ENCODE measurements at places on chromosomes 11 and 22.
A peak's percentile ranks its signal among the peaks of the same experiment; 100 is the strongest.

DNA sequence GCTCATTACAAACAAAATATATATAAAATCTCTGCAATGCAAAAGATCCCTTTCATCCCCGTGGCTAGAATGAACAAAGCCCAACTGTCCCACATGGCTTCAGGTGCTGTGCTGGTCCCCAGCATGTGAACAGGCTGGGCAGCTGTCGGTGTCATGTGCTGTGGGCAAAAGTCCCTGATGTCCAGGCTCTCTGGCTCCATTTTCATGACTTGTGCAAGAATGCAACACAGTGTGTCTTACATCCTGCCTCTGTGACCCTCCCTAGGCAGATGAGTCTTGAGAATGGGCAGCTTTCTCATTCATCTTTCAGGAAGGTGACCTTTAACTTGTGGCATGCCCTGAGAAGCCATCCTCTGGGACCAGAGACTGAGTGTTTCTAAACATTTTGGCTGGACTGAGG lies 14.5 kb downstream of the GUCD1 start:
- DNase-seq, result no peak

DNA sequence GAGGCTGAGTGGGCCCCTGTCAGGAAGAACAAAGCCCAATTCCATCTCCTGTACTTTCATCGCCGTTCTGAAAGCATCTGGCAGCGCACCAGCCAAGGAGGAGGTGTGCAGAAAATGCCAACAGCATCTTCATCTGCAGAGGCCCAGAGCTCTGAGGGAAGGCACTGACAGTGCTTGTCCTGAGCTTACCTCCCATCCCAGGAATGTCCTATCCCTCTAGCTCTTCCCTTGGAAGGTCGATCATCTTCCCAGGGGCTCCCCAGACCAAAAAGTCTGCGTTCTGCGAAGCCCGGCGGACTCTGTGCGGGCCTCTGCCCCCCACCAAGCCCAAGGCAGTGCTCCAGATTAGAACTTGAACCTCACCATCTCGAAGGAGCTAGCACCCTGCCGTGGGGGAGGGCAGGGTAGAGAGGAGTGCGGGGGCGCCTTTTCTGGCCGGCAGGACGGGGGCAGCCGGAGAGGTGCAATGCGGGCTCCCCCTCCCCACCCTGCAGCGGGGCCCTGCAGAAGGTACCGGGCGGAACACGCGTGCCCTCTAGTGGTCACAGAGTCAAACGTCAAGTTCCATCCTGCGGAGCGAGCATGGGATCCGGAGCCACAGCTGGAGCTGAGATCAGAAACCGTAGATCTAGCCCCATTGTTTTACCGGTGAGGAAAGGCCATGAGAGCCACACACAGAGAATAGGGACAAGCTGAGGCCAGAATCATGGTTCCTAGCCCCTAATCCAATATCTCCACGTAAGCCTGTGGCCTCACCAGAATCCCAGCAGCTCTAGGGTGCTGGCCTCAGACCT lies 5.0 kb downstream of the SCN2B start:
- DNase-seq, result peak; percentile 60

GRCh38 chr11:125233116-125233515 lies 68.6 kb downstream of the PKNOX2 start:
- no peak for DNase-seq

DNA sequence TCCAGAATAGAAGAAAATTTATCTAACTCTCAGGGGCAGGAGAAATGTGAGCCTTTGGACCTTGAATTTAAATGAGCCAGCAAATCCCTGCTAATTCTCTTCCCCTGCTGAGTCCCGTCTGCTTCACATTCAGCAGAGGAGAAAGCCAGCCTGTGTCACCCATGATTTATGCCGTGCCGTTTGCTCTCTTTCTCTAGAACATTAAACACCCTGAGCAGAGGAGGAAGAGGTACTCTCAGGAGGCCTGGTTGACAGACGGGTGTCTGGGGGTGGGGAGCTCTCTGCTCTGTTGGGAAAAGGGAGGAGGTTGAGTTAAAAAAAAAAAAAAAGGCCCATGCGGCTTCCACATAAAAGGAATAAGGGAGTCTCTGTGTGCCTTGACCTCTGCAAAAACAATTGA lies 11.3 kb upstream of the MTMR3 start:
- no peak for DNase-seq

DNA sequence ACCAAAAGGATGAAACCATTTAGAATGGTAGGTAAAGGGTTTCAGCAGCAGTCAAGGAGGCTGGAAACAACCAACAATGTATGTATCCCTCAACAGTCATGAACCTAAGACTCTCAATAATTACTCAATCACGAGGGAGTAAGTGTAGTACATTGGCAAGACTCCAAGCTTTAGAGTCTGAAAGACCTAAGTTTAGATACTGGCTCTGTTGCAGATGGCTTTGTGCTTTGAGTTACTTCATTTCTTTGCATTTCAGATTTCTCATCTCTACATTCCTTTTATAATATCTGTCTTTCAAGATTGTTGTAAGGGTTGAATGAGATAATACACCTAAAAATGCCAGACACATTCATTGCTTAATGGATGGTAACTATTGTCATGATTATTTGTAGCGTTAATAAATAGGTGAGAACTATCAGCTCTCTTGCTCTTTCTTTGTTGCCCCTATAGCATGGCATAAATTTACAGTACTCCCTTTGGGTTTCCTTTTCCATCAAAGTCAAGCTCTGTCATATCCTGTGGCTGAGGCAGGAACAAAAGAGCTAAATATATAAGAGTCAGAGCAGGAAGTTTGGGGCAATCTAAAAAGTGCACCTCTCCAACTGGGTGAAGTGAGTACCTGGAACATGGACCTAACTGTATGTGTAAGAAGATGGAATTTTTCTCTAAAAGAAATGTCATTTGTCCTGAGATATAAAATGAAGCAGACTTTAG lies 228.2 kb upstream of the ZC3H12C start:
- no peak for DNase-seq

- peak; percentile 49 for DNase-seq
These were observed 3.7 kb upstream of the POLD4 start for GRCh38 chr11:67356864-67357561.

DNA sequence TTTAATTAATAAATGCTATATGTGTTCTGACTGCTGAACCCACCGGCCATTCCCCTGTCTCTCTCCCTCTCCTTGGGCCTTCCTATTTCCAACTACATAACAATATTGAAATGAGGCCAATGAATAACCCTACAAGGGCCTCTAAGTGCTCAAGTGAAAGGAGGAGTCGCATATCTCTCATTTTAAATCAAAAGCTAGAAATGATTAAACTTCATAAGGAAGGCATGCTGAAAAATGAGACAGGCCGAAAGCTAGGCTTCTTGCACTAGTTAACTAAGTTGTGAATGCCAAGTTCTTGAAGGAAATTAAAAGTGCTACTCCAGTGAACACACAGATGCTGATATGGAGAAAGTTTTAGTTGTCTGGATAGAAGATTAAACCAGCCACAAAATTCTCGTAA lies 109.2 kb downstream of the TSPAN18 start:
- DNase-seq, result no peak

DNA sequence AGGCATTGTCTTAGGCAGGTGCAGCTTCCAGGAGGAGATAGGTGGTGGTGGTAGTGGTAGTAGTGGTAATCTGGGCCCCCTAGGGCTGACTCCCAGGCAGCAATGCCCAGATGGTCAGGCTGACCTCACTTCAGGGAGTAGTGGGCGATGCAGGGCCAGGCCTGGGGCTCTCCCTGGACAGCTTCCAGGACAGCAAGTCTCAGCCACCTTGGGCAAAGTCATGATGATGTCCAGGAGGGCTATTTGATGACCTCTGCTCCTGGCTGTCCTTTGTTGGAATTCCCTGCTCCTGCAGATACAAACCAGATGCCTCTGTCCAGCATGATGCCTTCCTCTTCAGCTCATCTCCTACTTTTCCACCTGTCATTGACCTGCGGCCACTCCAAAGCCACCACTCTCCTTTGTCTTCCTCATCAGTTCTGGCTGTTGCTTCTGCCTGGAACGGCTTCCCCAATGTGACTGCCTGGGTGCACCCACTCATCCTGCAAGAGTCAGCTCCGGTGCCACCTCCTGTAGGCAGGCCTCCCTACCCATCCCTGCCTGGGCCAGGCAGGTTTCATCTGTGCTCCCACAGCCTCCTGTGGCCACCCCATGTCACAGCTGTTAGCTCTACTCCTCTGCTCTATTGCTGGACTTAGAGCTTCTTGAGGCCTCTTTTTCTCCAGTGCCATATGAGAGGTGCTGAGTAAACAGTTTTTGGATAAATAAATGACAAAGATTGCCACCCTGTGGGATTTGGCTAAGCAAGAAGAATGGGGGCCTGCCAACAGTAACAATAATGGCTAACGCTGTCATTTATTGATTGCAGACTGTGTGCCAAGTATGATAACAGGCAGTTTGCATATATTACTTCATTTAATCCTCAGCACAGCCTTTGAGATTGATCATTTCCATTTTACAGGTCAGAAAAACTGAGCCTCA lies 172.9 kb upstream of the NECTIN1 start:
- no peak for DNase-seq

- DNase-seq, result no peak
These were observed 195.9 kb downstream of the CSNK2A3 start for GRCh38 chr11:11157185-11157584.

Data from activated T-helper 9 cell treated with anti-CD3 and anti-CD28 coated beads, Interleukin-2, amount 50 U/mL, for 16 hours (primary cell).